ENCODE measurements at places on chromosomes 12 and 14.

- no peak for DNase-seq
Measured at GRCh38 chr14:81589381-81590065, 55.9 kb upstream of the SEL1L start.

DNA sequence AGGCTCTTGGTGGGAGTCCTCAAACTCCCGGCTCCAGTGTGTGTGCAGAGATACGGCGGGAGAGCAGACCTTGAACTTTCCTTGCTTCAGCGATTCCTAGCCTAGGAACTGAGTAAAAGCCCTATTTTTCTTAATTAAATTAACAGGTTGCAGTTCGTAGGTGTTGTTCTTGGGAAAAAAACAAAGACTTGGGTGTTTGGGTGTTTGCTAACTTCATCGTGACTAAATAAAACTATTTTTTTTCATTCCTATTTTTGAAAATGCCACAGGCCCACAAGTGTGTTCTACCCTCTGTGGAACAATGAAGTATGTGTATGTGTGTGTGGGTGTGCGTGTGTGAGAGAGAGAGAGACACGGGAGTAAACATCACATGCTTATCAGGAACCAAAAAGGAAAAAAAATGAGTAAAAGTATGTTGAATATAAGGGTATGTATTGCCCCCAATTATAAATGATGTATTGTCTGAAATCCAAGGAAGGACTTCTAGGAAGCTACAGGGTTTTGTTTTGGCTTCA, 651 bp downstream of the TMEM117 start:
- DNase-seq, result no peak

- no peak for DNase-seq
Measured at GRCh38 chr12:91743704-91744321, 401.8 kb downstream of the BTG1 start.

DNA sequence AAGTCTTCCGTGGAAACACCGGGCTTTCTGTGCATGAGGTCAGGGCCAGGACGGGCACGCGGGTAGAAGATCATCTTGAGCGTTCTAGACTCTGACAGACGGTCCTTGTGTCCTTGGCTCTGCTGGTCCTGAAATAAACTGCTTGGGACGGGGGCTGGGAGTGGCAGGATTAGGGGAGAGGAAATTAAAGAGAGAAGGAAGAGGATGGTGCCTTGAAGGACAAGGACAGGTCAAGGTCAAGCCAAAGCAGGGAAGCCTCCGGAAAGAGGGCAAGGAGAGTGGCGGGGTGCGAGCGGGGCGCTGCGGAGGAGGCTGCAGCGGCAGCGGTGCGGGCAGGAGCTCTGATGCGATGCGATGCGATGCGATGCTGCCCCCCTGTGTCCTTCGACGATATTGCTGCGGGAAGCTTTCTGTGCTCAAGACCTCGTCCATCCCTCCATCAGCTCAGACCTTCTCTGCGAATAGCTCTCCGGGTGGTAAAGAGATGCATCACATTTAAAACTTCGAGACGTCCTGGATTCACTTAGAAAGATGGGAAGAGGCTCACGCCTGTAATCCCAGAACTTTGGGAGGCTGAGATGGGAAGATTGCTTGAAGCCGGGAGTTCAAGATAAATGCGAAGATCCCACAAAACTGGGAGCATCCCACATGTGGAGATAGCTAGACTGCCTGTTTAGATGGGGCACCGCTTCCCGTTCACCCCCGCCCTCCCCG, 110.1 kb upstream of the TMEM132D start:
- no peak for DNase-seq

DNA sequence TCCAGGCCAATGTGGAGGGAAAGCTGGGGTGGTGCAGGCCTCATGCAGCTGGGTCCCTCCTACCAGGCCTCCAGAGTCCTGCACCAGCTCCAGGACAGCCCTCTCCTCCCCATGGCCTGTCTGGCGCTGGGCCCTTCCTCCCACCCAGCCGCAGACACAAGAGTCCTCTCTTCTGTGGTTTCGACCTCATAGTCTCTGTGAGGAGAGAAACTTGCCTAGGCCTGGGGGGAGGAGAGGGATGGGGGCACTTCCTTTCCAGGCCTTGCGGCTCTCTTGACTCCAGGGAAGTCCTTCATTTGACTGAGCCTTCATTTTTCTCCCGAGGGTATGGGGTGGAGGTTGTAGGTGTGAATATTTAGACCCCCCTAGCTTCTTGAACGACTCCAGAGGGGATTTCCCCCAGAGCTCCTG, 2.3 kb downstream of the MMP14 start:
- DNase-seq, result no peak

- no peak for DNase-seq
Measured at GRCh38 chr12:59179231-59179630, 258.9 kb upstream of the LRIG3 start.

DNA sequence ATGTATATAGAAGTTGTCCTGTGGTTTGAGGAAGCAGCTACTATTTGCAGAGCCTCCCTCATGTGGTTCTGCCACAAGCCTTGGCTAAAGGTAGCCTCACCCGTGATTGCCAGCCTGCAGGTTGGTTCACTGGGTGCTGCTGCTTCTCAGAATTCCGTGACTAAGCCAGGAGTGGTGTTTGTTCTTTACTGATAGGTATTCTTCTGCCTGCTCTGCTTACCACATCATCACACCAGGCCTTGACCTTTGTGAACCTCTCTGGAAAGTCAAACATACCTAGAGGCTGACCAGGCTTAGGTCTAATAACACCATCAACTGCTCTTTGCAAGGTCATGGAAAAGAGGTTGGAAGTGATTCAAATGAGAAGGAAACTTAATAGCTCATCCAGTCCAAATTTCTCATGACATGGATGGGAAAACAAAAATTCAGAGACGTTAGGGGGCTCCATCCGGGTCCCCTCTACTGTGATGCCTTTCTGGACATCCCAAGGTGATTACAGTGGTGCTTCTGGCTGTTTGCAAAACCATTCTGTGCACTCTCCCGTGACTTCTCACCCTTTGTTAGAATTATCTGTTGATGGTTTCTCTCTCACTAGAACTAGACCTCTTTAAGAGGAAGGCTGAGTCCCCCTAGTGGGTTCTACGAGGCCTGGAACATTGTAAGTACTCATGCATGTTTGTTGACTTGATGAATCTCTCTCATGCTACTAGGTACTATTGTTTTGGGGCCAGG, 8.5 kb upstream of the SOCS2 start:
- no peak for DNase-seq

DNA sequence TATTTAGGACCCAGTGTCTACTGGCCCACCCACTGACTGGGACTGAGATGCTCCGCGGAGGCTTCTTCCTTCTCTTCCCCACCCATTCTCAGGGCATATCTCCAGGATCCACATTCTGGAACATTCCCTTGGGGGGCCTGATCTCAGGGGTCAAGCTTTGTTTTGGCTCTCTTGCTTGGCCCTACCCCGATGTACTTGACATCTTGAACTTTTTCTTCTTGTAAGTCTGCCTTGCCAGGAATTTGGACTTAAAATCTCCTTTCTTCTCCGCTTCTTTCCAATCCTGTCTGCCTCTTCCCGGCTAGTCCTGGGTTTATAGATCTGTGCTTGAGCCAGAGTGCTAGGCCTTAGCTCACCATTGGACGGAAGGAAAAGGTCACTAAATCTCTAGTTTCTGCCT, 22.1 kb downstream of the DACT1 start:
- no peak for DNase-seq

GRCh38 chr14:90585106-90585505, 188.3 kb downstream of the CALM1 start:
- no peak for DNase-seq

DNA sequence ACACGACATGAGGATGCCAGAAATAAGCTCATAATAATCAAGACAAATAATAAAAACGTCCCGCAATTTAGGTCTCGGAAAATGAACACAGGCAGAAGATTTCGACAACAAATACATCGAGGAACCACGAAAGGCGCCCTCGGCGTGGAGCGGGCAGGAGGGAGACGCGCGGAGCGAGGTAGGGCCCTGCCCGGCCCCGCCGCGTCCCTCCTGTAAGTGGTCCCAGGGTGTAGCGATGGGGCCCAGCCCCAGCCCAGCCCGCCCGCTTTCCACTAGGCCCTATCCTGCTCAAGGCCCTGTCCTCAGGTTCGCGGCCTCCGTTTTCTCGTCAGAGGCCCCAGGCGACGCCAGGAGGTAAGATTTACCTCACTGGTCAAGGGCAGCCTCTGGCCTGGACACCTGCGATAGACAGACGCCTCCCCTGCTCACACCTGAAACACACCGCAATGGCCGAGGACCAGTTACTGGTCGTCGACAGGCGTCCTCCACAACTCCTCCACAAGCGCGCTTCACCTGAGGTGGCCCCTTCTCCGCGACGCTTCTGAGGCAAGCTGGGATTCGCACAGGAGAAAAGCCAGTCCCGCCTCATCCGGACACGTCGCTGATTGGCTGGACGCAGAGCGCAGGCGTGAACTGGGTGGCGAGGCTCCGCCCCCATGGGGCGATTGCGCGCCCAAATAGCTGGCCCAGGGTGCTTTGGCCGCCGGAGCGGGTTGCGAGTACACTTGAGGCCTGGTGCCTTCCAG, at the start of gene SYCP3:
TSS of gene SYCP3 (minus strand) at position 543 of the 746 bp plus-strand sequence. CDS start 1,527 bp downstream, outside the sequence.
- DNase-seq, result no peak

- DNase-seq, result no peak
Measured at GRCh38 chr12:57845478-57846284, 848 bp downstream of the CTDSP2 start.
